Stimulated activated CD8-positive, alpha-beta memory T cell treated with anti-CD3 and anti-CD28 coated beads, Interleukin-15, amount 100 ng/mL, for 4 hours (primary cell): ENCODE measurements at places on chromosomes 16 and 17.

DNA sequence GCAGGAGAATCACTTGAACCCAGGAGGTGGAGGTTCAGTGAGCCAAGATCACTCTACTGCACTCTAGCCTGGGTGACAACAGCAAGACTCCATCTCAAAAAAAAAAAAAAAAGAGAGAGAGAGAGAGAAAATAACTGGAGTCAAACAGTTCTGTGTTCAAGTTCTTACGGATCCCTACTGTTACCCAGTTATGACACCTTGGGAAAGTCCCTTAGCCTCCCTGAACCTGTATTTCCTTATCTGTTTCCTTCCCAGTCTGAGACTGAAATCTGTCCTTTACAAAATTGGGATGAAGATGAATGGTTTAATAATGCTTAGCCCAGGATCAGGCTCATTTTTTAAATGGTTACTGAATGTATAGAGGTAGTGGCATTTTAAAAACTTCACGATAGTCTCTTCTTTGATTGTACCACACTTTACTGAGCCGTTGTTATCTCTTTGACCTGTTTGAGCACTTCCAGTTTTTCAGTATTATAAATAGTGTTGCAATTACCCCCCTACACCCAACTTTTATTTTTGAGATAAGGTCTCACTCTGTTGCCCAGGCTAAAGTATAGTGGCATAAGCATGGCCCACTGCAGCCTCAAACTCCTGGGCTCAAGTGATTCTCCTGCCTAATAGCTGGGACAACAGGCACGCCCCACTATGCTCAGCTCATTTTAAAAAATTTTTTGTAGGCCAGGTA lies 17.1 kb downstream of the ZNF768 start:
- DNase-seq: no peak

DNA sequence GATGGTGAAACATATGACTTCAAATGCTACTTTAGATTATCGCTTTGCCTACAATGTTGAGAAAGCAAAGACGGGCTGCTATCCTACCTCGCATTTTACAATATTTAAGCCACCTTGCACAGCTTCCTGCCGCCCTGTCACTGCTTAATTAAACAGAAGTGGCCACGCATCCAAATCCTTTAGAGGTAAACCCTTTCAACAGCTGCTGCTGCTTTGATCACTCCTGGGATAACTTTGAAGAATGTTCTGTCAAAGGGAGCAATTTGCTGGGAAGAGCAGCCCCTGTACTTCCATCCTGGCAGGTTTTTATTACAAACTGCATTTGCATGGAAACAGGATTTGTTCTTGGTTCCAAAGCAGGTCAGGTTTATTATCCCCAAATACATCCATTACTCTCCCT lies 24.2 kb upstream of the SSTR2 start:
- DNase-seq: no peak

- no peak for DNase-seq
Measured at GRCh38 chr17:13601776-13602551, at the start of gene HS3ST3A1. Gene HS3ST3A1 (minus strand): TSS chr17:13601929. CDS start chr17:13601129, 800 bp downstream.

- DNase-seq: no peak
Measured at GRCh38 chr17:43818966-43819365, 14.0 kb downstream of the MPP3 start.
